ENCODE measurements at places on chromosomes 13 and 19.

GRCh38 chr13:23671897-23672296 lies 101.7 kb downstream of the TNFRSF19 start:
- DNase-seq, result no peak

DNA sequence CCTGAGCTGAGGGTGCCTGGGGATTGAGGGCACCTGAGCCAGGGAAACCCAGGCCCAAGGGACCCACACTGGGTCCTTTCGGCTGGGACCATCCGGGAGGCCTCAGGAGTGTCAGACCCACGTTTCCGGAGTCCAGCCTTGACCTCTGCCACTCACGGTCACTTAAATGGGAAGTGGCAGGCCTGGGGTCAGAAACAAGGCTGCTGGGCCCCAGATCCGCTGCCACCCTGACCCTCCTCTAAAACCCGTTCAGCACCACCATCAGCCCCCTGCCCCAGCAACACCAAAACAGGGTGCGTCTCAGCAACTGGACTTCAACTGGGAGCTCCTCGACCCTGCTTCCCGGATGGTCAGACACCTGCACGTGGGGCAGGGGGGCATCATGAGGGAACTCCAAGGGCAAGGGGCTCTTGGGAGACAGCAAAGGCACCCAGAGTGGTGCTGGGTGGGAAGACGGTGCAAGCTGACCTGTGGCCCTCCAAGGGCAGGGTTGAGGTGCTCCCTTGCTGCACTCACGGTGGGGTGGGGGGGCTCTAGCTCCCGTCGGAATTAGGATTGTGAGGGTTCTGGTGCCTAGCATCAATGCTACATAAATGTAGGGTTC lies 1.2 kb upstream of the PLPP2 start:
- DNase-seq, result no peak

GRCh38 chr13:21967871-21968270 lies 297.0 kb downstream of the FGF9 start:
- DNase-seq, result no peak

DNA sequence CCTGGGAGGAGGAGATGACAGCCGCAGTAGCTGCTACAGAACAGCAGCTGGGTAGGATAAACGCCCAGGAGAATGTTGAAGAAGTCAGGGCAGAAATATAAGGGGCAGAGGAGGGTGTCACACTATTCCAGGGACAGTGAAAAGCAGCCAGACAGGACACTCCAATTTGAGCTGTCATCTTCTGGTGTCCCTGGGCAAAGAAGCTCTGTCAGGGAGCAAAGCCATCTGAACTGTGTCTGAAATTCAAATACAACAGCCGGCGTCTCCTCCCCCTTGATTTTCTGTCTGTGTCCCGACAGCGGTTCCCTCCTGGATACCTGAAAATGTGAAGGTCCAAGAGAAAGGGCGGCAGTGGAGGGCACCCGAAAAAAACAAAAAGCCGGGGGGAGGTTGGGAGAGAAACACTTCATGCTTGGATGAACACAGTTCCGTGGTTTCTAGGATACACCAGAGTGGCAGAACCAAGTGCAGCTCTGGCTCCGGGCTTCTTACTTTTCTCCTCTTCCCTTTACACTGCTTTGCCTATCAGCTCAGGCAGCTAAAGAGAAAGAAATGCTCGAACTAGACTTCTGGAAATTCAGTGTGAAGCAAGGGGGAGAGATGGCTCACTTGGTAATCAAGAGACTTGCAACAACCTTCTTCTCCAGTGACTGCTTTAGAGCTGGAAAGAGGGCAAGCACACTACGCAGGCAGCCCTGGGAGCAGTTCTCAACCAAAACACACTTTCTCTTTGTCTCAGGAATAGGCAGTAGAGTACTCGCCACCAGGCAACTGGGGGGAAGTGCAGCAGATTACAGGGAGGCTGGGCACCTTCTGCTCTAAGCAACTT lies 465.6 kb downstream of the ITGBL1 start:
- no peak for DNase-seq

DNA sequence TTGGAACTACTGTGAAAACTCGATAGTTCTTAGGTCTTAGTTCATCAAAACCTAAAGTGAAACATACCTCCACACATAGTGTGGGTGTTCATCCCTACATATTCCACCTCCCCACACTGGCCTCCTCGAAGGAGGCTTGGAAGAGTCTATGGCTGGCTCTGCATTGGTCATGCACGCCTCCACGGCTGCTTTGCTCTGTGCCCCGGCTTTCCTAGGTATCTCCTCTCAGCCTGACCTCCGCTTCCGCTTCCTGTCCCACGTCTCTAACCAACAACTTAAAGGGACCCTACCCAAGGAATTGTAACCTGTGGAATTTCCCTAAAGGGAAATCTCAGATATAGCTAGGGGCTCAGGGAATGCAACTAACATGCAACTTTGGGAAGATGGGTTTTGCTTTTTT lies 79.7 kb upstream of the MBNL2 start:
- DNase-seq, result no peak

DNA sequence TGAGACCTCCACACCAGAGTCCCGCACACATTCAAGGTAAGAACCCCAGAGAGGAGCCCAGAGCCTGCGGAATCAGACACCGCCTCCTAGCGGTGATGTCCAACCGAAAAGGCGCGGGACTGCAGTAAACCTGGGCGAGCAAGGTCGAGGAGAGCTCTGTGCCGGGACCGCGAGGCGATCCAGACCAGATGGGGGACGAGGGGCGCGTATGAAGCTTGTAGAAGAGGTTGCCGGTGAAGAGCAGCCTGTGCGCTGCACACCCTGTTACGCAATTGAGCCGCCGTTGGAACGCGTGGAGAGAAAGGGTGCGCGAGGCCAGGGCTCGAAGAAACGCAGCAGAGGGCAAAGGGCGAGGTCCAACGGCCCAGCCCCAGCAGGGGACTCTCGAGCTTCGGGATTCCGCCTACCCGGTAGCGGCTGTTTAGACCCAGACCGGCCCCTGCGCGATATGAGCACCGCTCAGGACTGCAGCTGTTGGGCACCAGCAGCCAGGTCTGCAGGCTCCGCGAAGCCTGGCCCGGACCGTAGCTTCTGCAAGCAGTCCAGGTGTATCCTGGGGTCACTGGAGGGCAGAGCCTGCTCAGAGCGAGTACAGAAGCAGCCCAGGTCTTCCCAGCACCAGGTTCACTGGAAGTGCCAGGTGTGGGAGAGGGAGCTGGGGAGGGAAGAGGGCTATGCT lies 65.9 kb upstream of the ZNF599 start:
- DNase-seq, result no peak

- DNase-seq, result no peak
These were observed 125.0 kb downstream of the STK24 start for GRCh38 chr13:98451676-98452470.

DNA sequence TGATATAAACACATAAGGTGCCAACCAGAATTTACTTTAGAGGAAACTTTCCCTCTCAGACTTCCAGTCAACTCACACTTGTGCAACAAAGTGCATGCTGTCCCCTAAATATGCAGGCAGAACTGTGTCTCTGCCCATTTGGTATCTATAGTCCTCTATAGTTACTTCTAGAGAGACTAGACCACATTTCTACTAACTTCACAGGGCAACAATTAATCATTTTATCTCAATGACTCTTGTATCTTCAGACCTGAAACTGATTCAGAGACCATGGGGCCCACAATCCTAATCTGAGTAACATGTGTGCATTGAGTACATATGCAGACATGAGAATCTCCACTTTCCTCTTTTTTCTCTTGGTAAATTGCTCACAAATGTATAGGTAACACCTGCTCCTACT lies 158.1 kb downstream of the ZNF486 start:
- DNase-seq, result no peak

DNA sequence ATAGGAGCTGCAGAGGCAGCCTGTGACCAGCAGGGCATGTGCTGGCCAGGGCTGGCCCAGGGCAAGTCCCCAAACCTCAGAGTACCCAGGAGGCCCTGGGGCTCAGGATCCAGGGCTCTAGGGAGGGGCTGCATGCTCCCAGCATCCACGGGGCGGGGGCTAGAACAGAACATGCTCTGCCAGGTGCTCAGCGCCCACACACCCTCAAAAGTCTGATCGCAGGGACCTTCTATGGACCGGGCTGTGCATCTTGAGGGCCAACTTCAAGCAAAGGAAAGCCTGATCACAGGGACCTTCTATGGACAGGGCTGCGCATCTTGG lies 33.5 kb downstream of the ELL start:
- no peak for DNase-seq

DNA sequence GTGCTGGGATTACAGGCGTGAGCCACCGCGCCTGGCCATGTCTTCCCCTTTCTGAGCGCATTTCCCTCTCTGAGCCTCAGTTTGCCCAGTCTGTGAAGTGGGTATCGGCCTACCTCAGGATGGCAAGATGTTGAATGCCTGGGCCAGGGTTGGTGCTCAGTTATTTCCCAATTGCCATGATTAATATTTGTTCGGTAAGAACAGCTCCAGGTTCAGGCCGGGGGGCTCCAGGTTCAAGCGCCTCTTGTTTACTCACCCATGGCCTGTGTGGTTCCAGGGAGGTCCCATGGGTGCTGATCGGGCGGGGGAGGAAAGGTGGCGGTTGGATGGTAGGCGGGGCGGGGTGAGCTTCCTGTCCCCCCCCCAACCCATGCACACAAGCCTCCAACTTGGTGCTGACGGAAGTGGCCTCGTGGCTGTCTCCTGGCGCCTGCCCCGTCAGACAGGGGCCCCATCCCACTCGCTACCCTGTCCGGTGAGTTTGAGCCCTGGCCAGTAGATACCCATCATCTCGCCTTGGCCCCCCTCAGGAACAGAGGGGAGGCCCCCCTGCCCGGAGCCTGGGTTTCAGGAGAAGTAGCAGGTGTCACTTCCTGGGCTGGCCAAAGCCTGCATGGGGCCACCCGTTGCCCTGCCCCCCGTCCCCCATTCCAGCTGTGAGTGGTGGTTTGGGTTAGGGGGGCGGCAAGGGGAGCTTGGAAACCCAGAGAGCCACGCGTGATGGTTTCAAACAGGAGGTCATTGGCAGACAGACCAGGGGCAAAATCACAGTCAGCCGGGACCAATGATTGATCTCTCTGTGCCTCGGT lies at the start of gene FCHO1:
TSS of gene FCHO1 (plus strand) at position 375 of the 809 bp plus-strand sequence. CDS start 3,688 bp downstream, outside the sequence.
- peak; percentile 65 for DNase-seq

DNA sequence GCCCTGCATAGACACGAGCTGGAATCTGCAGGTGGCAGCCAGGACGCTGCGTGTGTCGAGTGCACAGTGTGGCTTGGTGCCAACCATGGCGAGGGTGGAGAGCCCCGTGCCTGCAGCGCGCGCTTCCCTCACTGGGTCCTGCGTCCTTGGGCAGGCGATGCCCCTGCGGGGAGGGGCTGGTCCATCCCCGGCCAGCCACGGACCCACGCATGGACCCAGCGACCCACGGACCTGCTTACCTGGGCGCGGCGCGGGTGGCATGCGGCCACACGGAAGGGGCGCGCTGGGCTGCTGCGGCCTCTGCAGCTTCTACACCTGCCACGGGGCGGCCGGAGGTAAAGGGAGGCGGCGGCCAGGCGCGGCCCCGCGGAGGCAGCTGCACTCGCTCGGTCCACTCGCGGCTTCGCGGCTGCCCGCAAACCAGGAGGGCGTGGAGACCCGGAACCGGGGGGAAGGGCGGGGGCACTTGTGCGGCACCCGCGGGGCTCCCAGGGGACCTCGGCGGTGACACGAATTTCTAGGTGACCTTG lies 569 bp upstream of the MCF2L start:
- peak; percentile 23 for DNase-seq

GRCh38 chr19:15540435-15540834 lies 32.1 kb downstream of the CYP4F22 start:
- no peak for DNase-seq

GRCh38 chr19:18233224-18233825 lies 7.1 kb upstream of the PDE4C start:
- peak; percentile 68 for DNase-seq

DNA sequence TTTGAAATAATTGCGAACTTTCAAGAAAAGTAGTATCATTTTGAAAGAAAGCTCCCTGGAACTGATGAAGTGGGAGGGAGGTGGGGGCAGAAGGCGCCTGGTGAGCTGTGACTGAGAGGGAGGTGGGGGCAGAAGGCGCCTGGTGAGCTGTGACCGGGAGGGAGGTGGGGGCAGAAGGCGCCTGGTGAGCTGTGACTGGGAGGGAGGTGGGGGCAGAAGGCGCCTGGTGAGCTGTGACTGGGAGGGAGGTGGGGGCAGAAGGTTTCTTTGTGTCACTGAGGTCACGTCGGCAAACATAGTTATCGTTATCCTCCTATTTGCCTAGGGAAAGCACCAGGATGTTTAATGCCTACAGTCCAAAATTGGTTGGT lies 24.2 kb downstream of the C2CD4C start:
- no peak for DNase-seq

- no peak for DNase-seq
These were observed 5.6 kb upstream of the SIGLEC9 start for GRCh38 chr19:51119101-51119500.

DNA sequence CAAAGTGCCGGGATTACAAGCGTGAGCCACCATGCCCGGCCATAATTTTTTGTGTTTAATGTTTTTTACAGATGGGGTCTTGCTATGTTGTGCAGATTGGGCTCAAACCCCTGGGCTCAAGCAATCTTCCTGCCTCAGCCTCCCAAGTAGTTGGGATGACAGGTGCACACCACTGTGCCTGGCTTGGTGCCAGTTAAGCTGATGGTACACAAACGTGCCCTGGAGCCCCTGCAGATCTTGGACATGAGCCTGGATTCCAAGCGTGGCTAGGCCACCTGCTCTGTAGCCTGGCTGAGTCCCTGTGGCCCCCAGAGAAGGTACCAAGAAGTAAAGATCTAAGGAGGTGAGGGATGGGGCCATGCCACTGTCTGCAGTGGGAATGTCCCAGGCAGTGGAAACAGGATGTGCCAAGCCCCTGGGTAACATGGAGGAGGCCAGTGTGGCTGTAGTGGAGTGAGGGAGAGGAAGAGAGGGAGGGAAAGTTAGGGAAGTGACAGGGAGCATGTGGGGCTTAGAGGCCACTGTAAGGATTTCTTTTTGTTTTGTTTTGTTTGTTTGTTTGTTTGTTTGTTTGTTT lies 7.0 kb downstream of the PRODH2 start:
- no peak for DNase-seq

DNA sequence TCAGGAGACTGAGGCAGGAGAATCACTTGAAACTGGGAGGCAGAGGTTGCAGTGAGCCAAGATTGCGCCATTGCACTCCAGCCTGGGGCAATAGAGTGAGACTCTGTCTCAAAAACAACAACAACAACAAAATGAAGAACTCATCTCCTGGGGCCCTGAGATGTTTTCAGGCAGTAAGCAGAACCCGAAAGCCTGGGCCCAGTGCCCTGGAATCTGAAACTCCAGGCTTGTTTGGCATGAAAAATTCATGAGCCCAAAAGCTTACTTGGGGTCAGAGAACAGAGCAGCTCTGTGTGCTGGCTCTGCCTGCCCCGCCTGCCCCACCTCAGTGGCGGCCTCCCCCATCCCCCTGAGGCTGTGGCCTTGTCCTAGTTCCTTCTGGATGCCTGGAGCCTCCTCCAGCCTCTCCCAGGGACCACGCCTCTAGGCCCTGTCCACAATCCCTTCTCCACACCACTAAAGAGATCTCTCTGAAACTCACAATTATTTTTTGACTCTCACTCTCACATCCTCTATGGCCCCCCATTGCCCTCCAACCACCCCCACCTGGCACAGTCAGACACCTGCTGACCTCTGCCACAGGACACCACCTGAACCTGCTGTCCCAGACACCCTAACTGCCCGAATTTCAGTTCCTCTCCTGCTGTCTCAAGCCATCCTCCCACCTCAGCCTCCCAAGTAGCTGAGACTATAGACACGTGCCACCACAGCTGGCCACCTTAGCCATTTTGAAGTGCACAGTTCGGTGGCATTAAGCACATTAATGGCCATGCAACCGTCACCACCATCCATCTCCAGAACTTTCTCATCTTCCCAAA lies 6.9 kb upstream of the AP1M2 start:
- no peak for DNase-seq

All from KBM-7 (cell line).